Coronary artery (tissue), 2 donors: ENCODE measurements at places on chromosomes 2 and 18.

DNA sequence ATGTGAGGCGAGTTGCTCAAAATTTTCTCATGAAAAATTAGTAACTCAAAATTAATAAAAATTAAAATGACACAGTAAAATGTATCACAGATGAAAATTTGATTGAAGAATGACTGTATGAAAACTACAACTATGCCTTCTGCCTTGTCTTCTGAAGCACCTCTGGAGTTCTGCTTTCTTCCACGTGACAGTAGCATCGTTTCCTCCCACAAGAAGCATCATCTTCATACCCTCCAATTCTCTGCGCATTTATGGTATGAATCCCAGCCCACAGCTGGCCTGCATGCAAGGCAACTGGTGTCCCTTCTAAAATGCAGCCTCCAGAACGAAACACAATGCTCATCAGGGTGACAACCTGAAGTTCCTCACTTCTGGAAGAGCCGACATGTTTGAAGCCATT is 189.9 kb downstream of the MYO1B start:
- DNase-seq: no peak

DNA sequence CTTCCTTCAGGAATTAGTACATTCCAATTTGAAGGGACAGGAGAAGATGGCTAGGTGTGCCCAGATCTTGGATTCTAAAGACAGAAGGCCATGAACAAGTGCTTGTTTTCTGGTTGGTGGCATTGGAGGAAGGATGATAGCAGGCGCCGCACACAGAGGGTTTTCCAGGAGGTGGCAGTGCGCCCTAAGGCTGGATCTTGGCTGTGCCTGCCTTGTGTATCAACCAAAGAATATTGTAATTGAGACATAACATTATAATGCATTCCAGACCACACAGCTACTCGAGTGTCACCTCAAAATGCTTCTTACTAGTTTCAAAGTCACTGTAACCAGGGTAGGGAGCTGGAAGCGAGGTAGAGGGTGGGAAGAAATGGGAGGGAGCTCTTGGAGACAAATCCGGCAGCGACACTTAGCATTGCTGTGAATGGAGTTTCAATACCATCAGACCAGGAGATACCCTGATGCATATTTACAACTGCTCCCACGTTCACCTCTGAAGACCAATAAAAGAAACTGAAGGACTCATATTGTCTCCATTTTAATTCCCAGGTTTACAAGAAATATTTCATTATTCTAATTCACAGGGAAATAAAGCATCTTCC is 42.5 kb downstream of the CPO start:
- peak; percentile 84 for DNase-seq

GRCh38 chr2:139946690-139947089 is 1166.5 kb upstream of the NXPH2 start:
- no peak for DNase-seq

GRCh38 chr2:70475266-70475665 is 78.4 kb downstream of the TGFA start:
- no peak for DNase-seq

GRCh38 chr2:203399031-203399430 is 70.8 kb downstream of the ABI2 start:
- no peak for DNase-seq

GRCh38 chr18:39274535-39274934 is 1708.9 kb upstream of the CELF4 start:
- DNase-seq: no peak

GRCh38 chr2:145597809-145598208 is 1077.9 kb upstream of the ZEB2 start:
- no peak for DNase-seq

- DNase-seq: peak; percentile 54
Observed at GRCh38 chr2:236168110-236169080, at the start of gene GBX2. GBX2 (minus strand) TSS chr2:236168386; CDS start chr2:236167971, 415 bp downstream.

DNA sequence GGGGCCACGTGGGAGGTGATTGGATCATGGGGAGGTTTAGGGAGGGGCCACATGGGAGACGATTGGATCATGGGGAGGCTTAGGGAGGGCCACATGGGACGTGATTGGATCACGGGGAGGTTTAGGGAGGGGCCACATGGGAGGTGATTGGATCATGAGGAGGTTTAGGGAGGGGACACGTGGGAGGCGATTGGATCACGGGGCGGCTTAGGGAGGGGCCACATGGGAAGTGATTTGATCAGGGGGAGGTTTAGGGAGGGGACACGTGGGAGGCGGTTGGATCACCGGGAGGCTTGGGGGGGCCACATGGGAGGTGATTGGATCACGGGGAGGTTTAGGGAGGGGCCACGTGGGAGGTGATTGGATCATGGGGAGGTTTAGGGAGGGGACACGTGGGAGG is 22.5 kb upstream of the SALL3 start:
- no peak for DNase-seq

GRCh38 chr18:22005191-22005841 is 164.1 kb upstream of the GATA6 start:
- DNase-seq: no peak

DNA sequence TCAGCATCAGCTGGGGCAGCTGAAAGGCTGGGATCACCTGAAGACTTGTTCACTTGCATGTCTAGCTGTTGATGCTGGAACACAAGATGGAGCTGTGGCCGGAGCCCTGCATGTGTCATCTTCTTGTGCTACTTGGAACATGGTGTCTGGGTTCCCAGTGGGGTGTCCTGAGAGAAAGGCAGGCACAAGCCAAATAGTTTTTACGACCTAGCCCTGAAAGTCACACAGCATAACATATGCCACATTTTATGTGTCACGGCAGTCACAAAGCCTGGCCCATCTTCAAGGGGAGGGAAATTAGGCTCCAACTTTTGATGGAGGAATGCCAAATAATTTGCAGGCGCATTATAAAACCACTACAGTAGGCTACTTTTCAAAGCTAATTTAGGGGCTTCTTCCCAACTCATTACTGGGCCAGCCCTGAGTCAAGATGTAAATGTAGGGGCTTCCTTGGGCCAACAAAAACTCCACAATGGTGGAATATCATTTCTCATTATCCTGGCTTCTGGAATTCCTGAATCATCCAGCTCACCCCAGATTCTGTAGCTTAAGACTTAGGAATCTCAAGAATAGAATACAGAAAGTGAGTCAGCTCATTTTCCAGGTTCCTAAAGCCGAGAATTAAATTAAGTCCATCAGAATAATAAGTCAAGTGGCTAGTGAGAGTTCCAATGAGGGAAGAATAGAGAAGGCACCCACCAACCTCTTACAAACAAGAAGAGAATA is 543.0 kb downstream of the TNS1 start:
- no peak for DNase-seq

GRCh38 chr2:123746006-123746405 is 279.1 kb upstream of the CNTNAP5 start:
- no peak for DNase-seq

GRCh38 chr2:45337481-45337880 is 273.6 kb downstream of the SRBD1 start:
- no peak for DNase-seq

- no peak for DNase-seq
Observed at GRCh38 chr2:56118474-56118873, 65.3 kb upstream of the CCDC85A start.

DNA sequence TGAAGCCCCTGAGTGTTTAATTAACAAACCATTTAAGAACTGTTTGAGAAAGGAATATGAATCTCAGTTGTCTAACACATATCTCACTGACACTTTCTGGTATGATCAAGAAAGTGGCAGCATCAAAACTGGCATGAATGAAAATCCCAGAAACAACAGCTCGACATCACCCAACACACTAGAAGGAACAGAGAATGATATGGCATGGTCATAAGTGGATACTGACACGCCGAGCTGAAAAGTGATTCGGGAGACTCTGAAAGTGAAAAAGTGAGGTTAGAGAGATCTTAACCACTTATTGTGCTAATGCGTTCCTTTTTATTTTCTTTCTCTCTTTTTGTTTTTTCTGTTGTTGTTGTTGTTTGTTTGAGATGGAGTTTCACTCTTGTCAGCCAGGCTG is 37.9 kb downstream of the MRPL35 start:
- no peak for DNase-seq

- no peak for DNase-seq
Observed at GRCh38 chr2:223601932-223602666, at the start of gene SCG2. SCG2 (minus strand) TSS chr2:223602361; CDS start chr2:223599282, 3,079 bp downstream.

- no peak for DNase-seq
Observed at GRCh38 chr18:23213200-23213599, 77.9 kb downstream of the CABLES1 start.

DNA sequence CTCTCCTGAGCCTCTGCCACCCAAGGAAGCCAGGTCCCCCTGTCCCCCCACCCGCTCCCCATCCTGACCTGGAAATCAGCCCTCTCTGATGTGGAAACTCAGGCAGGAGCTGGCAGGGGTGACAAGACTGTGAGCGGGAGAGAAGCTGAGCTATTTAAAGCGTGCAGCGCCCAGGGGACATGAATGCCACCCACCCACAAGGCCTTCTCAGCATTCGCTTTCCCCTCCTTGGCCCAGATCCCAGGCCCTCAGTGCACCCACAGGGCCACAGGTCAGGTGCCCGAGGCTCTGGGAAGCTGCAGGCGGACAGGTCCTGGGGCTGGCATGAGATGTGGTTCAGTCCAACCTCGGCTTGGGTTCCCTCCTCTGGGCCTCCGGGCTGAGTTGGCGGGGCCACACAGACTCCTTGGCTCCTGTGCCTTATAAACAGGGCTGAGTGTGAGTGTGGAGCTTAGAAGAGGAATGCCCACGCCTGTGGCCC is 168.3 kb downstream of the SMAD7 start:
- DNase-seq: peak; percentile 96

DNA sequence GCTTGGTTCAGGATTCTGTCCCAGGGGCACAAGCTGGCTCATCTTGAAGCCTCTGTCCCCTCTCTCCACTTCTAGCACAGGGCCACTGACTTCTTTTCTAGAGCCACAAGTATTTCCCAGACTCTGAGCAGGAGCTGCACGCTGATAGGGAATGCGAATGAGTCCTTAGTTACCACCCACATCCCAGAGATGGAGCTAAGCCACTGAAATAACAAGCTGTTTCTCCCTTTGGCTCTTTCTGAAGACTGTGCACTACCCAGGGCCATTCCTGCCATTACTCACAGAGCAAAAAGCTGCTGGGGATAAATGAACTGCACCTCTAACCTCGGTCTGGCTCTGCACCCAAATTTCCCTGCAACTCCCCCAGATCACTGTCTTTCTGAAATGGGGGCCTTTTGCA is 70.6 kb downstream of the TSN start:
- no peak for DNase-seq

DNA sequence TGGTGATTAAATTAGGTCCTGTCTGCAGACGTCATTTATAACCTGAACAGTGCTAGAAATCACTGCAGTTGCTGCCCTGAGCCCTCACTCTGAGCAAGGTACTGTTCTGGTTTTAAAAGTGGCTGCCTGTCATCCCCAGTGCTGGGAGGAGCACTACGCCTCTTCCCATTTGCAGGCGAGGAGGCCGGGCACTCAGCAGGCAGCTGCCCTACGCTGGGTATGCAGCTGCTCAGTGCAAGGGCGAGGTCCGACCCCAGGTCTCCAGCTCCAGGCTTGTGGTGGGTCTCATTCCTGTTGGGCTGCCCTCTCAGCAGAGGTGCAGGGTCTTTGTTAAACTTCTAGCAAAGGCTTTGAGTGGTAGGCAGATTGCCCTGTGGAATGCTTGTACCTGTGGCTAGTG is 15.7 kb downstream of the CNDP2 start:
- DNase-seq: peak; percentile 69

DNA sequence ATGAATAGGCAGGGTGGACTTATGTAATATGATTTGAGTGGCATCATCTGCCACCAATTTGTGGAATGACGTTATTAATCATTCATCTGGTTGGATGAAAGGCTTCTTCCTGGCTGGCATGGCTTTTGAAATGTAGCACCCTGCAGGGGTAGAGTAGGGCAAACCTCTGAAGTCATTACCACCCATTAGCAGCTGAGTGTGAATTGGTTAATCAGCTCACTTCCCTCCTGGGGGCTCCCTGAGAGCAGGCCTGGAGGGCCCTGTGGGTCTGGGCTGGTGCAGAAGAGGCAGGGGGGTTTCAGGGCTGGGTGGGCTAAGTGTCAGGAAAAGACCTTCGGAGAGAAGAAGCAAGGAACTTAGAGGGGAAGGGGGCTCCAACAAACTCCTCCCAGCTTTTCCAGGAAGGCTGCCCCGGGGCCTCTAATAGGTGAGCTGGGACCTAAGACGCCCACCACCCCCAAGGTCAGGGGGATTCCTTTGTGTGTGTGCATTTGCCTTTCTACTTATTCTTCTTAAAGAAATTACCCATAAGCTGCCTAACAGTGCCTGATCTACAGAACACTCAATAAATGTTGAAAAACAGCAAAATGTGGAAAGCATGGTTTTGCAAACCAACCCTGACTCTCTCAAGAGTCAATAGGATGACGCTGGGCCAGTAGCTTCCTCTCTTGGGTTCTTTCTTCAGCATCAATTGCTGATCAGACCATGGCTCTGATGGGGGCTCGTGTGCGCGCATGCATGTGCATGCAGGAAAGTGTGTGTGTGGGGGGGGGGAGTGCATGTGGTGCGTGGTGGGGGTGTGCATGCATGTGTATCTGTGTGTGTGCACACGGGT is 49.7 kb upstream of the ZNF516 start:
- no peak for DNase-seq

DNA sequence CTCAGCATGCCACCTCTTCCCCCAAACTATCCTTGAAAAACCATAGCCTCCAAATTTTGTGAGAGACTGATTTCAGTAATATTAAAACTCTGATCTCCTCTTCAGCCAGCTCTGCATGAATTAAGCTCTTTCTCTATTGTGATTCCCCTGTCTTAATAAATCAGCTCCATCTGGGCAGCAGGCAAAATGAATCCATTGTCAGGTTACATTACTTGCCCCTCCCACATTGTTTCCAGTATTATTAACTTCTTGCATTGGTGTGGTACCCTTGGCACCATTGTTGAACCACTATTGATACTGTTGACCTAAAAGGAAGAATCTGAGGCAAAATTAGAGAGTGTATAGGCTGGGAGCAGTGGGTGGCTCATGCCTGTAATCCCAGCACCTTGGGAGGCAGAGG is 512.2 kb upstream of the VRK2 start:
- DNase-seq: no peak
